ENCODE measurements at places on chromosomes 7 and 10.

DNA sequence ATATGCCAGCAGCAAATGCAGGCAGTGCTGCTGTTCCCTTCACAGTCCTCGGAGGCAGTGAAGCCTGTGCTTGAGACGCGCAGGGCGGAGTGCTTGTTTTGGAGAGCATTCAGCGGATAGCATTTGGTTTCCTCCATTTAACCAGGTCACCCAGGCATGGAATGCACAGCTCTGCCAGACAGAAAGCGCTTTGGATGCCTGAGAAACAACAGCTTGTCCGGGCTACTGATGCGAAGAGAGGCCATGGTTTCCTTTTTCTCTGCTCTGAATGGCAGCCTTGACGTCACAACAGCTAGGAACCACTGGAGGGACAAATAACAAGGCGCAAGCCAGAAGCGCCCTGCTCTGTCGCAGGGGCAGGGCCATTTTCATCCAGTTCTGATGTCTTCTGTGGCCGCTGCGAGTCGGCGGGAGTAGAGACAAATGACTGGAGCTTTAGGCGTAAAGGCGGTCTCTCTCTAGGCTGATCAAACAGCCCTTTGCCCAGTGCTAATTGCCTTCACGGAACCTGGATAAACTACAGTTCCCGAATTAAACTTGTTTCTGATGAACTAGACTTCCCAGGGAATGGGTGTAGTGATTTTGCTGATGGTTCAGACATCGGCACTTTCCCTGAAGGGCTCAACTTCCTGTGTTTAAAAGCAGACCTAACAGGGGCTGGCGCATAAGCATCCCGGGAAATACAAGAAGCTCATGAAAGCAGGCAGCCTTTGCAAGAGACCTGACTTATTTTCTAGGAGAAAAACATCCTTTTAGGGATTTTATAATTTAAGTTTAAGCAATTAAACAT is 187.6 kb upstream of the KLF14 start:
- peak; percentile 63 for DNase-seq

DNA sequence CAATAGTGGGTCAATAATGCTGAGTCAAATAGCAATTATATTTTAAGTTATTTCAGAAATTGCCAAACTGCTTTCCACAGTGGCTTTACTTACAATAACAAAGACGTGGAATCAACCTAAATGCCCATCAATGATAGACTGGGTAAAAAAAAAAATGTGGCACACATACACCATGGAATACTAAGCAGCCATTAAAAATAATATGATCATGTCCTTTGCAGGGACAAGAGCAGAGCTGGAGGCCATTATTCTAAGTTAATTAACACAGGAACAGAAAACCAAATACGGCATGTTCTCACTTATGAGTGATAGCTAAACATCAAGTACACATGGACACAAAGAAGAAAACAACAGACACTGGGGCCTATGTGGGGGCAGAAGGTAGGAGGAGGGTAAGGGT is 15.0 kb upstream of the CYP3A4 start:
- DNase-seq = no peak

- DNase-seq = no peak
Measured at GRCh38 chr7:33276325-33276724, 147.0 kb downstream of the BBS9 start.

GRCh38 chr10:56231436-56231835 is 129.6 kb downstream of the ZWINT start:
- DNase-seq = no peak

- DNase-seq = peak; percentile 38
Measured at GRCh38 chr7:69018200-69018599, 580.1 kb upstream of the AUTS2 start.

- DNase-seq = no peak
Measured at GRCh38 chr7:149830997-149831740, 7.0 kb upstream of the ZNF862 start.

GRCh38 chr7:70733090-70733489 is 398.9 kb upstream of the GALNT17 start:
- DNase-seq = no peak

- no peak for DNase-seq
Measured at GRCh38 chr10:42963312-42963711, 113.6 kb upstream of the RET start.

GRCh38 chr7:2248984-2249694 is 7.1 kb downstream of the NUDT1 start:
- DNase-seq = peak; percentile 91

DNA sequence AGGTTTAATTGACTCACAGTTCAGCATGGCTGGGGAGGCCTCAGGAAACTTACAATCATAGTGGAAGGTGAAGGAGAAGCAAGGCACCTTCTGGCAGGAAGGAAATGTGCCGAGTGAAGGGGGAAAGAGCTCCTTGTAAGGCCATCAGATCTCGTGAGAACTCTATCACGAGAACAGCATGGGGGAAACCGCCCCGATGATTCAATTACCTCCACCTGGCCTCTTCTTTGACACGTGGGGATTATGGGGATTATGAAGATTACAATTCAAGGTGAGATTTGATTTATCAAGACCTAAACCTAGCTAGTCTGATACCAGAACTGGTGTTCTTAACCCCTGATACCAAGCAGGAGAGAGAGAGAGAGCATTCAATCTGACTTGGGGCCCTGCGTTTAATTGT is 258.7 kb downstream of the PTEN start:
- DNase-seq = no peak

DNA sequence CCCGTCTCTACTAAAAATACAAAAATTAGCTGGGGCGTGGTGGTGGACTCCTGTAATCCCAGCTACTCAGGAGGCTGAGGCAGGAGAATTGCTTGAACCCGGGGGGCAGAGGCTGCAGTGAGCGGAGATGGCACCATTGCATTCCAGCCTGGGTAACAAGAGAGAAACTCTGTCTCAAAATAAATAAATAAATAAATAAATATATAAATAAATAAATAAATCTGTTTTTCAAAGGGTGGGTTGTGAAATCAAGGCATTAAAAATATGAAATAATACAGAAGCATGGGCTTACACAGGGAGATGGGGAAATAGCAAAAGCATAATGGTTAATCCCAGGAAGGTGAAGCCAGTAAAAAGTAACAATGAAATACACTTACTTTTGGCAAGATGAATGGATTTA is 93.9 kb downstream of the LYZL2 start:
- DNase-seq = no peak

DNA sequence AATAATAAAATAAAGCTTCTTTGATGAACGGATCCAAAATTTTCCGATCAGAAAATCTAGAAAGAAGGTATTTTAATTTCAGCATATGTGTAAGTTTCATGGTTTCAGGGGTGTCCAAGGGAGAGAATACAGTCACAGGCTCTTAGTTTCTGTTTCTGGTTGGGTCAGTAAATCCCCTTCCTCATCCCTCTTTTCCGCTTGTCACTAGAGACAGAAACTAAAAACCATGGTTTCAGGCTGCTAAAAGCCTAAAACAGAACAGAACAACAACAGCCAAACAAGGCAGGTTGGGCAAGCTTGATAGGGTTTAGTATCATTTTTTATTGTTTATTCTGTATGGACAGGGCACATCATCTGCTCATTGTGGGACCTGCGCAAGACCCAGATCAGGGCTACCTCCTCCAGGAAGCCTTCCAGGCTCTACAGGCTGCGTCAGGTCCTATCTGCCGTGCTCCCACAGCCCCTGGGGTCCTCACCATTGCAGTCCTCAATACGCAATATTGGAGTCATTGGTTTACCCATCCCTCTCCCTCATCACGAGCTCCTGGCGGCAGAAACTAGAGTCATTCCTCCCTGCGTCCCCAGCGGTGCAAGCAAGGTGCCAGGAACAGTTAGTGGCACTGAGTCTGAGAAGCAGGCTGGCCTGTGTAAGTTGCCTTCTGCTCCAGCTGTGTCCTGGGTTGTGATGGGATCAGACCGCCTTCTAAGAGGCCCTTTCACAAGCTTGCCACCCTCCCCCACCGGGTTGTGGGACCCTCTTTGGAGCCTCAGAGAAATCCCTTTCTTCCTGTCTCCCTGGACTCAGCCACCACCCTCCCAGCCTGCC is 70.2 kb upstream of the CUX1 start:
- DNase-seq = no peak

GRCh38 chr10:85610381-85611092 is 756.1 kb downstream of the GRID1 start:
- DNase-seq = no peak

- DNase-seq = no peak
Measured at GRCh38 chr10:50421026-50421719, 169.9 kb upstream of the ASAH2 start.

- no peak for DNase-seq
Measured at GRCh38 chr10:76546411-76546810, 1091.2 kb downstream of the KCNMA1 start.

DNA sequence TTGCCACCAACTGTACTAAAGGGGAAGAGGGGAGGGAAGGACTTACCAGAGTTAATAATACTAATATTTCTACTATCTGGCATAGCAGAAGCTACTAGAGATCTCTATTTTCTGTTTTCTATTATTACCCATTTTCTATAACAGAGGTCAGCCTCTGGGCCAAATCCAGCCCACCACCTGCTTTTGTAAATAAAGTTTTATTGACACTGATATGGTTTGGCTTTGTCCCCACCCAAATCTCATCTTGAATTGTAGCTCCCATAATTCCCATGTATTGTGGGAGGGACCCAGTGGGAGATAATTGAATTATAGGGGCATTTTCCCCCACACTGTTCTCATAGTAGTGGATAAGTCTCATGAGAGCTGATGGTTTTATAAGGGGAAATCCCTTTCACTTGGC is 45.9 kb upstream of the CUL1 start:
- DNase-seq = no peak

GRCh38 chr10:80585812-80586211 is 48.1 kb downstream of the SH2D4B start:
- DNase-seq = no peak

DNA sequence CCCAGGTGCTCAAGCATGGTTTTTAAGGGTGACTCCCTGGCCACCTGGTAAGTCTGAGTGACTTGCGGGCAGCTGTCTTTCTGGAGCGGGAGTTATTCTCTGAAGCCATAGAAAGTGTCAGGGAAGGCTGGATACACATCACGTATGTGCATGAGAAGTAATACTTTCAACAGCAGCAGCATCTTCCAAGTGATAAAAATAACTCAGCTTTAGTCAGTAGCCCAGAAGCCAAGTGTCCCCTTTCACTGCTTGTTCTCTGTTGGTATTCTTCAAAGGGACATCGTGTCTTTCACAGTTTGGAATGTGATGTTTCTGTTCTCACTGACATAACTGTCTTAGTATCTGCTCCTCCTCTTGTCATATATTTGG is 97.6 kb downstream of the KIAA1217 start:
- DNase-seq = no peak

DNA sequence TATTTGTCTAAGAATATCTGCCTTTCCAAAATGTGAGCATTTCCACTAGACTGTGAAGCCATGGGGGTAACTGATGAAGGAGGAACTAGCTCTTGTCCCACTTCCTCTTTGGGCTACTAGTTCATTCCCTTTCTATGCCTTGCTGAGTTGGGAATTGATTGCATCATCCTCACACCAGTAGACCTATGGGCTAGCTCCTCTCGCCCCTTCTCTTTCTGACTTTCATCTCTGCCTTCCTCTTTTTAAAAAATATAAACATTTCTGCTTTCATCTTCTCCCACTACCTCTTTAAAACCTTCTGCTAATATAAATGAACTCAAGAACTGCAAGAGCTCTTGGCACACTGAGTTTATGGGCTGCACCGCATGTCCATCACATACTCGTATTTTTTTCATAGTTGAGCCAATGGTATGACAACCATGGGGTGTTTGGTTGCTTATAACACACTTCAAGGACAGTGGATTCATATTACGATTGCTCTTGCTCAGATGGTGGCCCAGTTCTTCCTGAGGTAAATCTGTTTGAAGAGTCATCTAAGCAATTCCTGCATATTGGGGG is 182.0 kb downstream of the REEP3 start:
- DNase-seq = no peak

GRCh38 chr10:53315709-53316108 is 543.1 kb upstream of the MBL2 start:
- no peak for DNase-seq

DNA sequence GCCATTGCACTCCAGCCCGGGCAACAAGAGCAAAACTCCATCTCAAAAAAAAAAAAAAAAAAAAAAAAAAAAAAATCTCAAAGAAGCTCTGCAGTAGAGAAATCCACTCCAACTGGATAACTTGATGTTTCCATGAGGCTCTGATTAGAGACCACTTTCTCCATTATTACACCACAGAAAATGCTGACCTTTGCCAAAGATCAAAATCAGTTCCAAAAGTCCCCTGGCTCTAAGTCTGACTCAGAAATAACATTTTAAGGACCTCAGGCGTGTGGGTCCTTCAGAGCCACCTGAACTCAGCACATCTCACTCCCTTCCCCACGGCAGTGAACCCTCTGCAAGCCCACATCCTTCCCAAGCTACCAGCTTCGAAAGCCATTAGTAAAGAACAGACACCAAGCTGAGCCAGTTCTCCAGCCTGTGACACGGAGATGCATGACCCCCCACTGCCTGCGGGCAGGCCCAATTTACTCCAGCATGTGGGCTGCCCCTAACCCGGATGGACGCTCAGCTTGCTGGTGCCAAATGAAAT is 13.8 kb upstream of the TMEM120A start:
- DNase-seq = no peak

DNA sequence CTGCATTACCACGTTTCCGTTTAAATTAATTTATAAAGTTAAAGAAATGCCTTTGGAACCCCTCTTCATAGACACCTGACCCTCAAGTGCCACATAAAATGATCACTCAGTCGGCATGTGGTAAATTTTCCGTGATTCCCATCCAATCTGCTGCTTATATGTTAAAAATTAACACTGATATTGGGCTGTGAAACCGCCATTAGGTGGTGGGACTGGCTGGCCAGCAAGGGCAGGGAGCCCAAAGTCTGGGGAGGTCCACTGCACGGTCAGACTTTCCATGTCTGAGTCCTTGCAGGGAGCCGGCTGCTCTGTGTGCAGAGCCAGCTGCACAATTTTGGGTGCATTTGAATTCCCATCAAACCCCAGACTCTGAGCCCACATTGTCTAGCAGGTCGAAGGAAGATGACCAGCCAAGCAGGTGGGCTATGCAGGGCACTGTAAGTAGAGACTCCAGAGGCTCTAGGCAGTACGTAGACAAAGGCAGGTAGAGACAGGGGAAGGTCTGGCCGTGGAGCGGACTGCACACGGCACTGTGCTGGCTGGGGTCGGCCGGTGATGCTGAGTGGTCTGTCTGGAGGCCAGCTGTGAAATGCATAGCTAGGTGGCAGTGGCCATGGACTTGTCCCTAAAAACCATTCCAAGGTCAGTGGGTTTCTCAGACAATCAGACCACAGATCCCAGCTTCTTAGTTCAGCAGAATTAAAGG is 122.9 kb downstream of the SH3PXD2A start:
- no peak for DNase-seq

Measured in left hindlimb (tissue), 1 donor.